ENCODE measurements at places on chromosomes 11 and 22.
A peak's percentile ranks its signal among the peaks of the same experiment; 100 is the strongest.

GRCh38 chr22:36196254-36197064, 5.2 kb downstream of the APOL4 start:
- no peak for DNase-seq

DNA sequence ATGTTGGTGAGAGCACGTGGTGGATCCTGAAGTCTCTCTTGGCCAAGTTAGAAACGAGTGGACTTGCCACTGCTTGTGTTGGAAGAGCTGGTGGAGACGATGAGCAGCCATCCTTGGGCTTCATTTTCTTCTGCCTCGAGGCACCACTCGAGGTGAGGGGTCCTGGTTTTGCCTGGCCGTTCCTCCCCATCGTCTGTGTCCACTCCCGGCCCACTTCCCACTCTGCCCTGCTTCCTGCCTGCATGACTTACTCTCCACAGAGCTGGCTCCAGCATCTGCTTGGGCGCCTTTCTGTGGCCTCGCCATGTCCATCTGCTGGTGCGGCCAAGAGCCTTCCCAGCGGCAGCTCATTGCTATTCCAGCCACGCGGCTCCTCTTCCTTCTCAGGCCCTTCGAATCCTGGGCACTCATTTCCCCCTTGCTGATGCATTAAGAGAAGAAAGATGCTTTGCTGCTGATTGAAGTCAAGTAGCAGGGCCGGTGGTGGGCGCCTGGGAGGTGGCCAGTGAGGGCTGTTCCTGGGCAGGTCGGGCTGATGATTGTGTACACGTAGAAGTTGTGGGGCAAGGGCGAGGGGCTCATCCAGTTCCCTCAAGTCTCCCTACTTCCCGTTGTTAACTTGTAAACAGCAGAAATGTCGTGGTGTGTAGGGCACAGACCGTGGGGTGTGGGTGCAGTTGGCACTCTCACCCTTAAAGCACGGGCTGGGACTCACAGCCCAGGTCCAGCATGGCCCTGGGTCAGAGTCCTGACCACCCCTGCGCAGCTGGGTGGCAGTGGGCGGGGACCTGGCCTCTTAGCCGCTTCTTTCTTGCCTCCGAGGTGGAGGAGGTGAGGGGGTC, 292.0 kb downstream of the TBC1D22A start:
- no peak for DNase-seq

- no peak for DNase-seq
Measured at GRCh38 chr11:46976182-46976854, 39.8 kb downstream of the CSTPP1 start.

GRCh38 chr22:42468841-42469240, 36.6 kb upstream of the NFAM1 start:
- DNase-seq = no peak

DNA sequence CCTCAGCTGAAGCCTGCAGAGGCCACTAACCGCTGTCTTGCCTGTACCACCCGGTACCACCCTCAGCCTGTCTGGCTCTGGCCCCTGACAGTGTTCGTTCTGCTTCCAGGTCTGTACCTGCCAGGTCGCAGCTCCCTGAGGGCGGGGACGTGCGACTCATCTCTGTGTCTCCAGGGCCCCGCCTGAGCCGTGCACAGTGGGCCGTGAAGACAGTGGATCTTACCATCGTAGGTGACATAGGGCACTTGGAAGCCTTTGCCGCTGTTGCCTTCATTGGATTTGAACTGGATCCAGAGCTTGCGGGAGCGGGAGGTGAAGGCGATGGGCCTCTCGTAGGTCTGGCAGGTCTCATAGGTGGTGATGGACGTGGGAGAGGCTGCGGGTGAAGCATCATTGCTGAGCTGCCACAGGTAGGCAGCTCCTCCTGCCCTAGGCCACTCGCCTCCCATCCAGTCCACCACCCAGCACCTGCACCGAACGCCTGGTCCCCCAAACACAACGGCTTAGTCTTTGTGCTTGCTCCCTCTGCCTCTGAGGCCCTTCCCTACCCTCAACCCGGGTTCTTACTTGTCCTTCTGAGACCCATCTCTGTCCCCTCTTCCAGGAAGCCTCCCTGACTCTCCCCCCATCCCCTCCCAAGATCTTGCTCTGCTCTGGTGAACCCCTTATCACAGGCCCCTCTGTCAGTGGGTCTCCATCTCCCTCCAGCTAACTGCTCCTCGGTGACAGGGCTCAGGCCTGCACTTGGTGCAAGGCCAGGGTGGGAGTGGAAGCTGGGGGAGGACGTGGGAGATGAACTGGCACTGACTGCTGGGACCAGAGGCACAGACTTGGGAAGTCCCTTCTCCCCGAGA, 21.1 kb upstream of the TTLL12 start:
- DNase-seq = no peak

- no peak for DNase-seq
Measured at GRCh38 chr22:23571486-23571885, 8.6 kb downstream of the IGLL1 start.

GRCh38 chr11:35458846-35459245, 39.5 kb upstream of the SLC1A2 start:
- DNase-seq = no peak

DNA sequence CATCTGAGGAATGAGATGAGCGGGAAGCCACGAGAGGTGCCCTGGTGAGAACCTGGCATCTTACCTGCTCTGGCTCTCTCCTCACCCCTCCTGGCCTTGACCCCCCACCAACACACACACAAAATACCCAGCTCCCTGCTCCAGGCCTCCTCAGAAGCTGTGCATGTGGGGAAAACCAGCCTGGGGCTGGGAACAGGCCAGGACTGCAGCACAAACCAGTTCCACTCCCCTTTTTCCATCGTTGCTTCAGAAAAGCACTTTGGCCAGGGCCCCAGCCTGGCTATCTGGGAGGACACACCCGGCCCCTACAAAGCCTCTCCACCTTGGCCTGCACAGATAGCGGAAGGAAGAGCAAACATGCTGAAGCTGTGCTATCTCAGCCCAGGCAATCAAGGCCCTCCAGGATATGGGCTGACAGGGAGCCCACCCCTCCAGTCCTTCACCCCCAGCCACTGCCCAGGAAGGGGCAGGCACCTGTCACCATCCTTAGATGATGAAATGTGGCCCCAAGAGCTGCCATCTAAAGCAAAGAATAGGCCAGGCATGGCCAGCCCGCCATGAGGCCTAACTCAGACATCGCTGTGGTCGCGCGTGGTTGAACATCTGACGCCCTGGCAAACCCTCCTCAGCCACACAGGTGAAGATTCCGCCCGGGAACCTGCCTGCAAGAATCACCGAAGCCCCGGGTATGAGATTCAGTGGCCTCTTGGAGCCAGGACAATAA, 35.4 kb downstream of the PISD start:
- no peak for DNase-seq

DNA sequence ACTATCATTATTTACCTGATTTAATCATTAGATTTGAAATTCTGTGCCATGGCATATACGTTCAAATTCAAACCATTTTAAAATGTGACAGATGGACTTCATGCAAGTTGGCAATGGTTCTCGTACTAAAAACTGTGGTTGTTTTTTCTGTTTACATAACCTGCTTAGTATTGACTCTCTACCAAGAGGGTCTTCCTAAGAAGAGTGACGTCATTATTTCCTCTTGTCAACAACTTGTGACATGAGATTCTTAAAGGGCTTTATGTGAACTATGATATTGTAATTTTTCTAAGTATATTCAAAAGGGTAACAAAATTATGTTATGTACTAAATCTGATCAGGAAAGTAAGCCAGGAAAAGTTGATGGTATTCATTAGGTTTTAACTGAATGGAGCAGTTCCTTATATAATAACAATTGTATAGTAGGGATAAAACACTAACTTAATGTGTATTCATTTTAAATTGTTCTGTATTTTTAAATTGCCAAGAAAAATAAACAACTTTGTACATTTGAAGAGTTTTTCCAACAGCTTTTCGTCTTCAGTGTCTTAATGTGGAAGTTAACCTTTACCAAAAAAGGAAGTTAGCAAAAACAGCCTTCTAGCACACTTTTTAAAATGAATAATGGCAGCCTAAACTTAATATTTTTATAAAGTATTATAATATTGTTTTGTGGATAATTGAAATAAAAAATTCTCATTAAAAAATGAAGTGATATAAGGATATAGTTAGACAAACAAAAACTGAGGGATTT, 87.0 kb downstream of the GRK3 start:
- peak; percentile 14 for DNase-seq

DNA sequence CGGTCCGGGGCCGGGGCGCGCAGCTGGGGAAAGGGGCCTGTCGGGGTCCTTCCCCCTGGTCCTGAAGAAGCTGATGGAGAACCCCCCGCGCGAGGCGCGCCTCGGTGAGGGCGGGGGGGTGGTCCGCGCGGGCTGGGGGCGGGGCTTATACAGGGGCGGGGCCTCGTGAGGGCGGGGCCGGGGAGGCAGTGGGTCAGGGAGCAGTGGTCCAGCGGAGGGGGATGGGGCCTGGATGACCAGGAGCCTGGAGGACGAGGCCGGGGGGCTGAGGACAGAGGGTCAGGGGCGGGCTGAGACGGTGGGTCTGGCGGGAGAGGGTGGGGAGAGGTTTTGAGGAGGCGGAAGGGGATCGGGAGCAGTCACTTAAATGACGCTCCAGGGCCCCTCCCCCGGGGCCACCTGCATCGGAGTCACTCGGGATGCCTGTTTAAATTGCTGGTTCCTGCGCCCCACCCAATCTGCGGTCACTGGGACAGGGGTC, 396 bp downstream of the TEF start:
- DNase-seq = peak; percentile 39

- no peak for DNase-seq
Measured at GRCh38 chr11:11335043-11335442, 18.0 kb downstream of the CSNK2A3 start.

GRCh38 chr11:120067438-120068113, 70.3 kb downstream of the TRIM29 start:
- no peak for DNase-seq

GRCh38 chr22:45696227-45696626, 24.6 kb downstream of the ATXN10 start:
- peak; percentile 57 for DNase-seq

DNA sequence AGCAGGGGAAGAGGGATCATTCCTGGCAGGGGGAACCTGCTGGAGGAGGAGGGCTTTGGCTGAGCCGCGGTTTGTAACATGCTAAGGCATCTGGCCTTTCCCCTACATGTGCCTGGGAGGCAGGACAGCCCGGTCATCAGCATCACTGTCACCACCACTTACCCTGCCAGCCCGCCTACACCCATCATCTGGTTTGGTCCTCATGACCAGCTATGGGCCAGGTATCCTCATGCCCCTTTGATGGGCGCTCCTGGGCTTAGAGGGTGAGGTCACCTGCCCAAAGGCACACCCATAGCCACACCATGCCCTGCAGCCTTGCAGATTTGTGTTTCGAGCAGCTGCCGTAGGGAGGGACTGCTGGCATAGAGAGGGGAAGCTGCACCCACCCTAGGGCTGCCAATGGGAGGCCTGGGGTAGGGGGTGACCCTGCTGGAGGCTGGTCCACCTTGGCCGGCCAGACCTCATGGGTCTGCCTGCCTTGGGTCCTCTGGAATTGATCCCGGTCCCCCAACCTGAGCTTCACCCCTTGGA, 2.6 kb downstream of the MRGPRF start:
- DNase-seq = no peak

DNA sequence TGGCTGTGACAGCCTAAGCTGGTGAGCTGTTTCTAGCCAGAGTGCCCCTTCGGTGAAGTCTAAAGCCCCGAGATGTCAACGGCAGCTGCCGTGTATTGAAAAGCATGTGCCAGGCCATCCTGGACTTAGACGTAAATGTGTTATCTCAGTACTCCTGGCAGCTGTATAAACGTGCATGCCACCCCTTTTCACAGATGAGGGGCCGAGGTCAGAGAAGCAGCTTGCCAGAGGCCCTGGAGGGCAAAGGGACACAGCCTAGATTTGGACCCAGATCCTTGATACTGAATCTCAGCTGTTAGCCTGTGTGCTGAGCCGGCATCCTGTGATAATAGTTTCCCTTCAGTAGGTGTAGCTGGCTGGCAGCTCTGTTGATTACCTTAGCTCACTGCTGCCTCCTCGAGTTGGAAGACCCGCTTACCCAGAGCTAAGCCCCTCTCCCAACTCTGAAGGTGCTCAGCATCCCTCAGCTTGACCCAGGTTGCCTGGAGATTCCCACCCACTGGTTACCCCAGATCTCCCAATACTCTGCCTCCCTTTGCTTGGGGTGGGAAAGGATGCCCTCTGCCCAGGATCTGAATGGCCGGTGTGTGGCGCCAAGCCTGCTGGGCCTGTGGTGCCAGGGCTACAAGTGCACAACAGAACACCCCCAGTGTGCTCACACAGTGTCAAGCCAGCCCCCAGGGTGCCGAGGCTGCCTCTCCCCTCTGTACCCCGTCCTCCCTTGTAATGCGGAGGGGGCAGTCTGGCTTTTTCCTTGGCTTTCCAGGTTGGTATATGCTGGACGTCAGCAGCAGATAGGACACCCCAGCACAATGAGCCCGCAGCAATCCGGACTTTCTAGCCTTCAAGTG, 59.8 kb upstream of the WNT7B start:
- peak; percentile 60 for DNase-seq

DNA sequence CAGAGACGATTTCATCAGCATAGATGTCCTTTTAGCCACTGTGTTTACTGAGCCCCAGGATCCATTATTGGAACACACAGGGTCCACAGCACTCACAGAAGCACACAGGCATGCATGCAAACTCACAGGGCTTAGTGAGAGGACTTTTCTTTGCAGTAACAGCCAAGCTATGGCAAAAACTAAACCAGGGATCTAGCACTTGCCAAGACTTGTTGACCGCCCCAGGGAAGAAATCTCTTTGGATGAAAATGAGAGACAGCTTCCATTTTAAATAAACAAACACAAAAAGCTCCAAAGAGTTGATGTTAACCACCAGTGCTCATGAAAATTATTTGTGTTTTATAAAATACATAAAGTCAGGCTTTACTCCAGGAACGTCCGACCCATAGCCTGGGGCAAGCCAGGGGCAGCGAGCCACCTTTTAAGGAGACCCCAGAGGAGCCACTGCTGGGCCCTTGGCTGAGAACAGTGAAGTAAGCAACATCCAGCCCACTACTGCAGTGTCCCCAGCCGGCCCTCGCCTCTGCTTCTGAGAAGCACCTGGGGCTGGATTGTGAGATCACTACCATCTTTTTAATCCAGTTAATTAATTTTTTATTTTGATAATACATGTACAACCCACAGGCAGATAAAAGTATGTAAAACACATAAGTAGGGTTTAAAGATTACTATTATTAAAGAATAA, 22.0 kb upstream of the TFIP11 start:
- DNase-seq = no peak

DNA sequence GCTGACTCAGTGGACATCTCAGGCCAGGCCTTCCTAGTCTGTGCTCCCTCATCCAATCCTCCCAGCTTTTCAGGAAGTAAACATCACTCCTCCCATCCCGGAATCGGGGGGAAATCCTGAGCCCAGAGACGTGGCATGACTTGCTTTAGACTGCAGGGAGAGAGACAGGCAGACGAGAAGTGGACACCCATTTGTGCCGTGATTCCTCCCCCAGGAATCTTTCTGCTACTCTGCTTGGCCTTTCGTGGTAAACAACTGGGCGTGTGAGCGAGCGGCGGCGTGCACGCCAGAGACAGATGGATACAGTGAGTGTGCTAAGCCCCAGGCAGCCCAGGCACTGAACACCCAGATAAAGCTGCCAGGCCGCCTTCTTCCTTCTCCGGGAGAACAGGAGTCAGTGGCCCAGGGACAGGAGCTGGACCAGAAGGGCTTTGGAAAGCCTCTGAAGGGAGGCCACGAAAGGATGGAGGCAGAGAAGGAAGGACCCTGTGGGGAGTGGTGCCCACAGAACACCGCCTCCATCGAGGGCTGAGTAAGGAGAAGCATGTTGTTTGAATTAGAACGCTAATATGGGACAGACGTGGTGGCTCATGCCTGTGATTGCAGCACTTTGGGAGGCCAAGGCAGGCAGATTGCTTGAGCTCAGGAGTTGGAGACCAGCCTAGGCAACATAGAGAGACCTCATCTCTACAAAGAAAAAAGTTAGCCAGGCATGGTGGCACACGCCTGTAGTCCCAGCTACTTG, 53.0 kb upstream of the PRR5 start:
- DNase-seq = no peak

Measured in Kasumi-1 (cell line).